ENCODE measurements at places on chromosomes 5 and 9. TPM values are rescaled to one million over a fixed set of nuclear protein-coding genes. Genes with fewer than 3 reads are reported as not detected.

- no peak for DNase-seq
Measured at GRCh38 chr5:141570655-141571054, 48.1 kb downstream of the DIAPH1 start.

- DNase-seq, result no peak
Measured at GRCh38 chr5:69404659-69405330, 10.1 kb upstream of the MARVELD2 start.

The COL27A1 gene
- 37.9 TPM for polyA plus RNA-seq

DNA sequence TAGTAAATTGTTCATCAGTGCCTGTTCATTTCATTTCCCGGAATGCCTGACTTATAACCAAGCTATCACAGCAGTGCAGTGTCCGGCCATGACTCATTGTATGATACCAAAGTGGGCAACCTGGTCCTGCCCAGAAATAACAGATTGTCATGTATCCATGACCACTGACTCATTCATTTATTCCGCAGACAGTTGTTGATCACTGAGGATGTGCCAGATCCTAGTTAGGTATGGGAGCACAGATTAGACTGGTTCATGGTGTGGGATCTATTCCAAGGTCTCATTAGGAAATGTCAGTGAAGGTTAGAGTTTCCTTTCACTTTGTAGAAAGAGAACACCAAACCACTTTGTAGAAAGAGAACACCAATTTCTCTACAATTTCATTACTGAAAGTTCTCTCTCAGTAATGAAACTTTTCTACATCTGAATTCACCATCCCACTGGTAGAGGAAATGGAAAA lies 8.7 kb downstream of the NREP start:
- DNase-seq, result no peak

- DNase-seq, result no peak
Measured at GRCh38 chr9:110809038-110809595, 140.5 kb downstream of the MUSK start.

The ATOX1 gene
- 110 TPM for polyA plus RNA-seq

GRCh38 chr9:15317836-15318235 lies 10.8 kb upstream of the TTC39B start:
- no peak for DNase-seq

DNA sequence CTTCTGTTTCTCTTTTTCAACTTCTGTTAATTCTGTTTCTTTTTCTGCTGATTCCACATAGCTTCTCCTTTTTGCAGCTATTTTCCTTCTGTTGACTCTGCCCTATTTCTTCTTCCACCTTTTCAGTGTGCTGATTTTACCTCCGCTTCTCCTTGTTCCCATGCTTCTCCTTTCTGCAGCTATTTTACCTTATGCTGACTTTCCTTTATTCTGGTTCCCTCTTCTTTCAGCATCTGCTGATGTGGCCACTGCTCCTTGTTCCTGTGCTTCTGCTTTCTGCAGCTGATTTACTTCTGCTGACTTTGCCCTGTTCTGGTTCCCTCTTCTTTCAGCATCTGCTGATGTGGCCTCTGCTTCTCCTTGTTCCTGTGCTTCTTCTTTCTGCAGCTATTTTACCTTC lies 58.8 kb downstream of the HACD4 start:
- no peak for DNase-seq

All from right renal pelvis (tissue), 4 donors.